Common myeloid progenitor, CD34-positive (primary cell): ENCODE measurements at places on chromosomes 13 and 19.
A peak's percentile ranks its signal among the peaks of the same experiment; 100 is the strongest.

GRCh38 chr13:34816245-34816884, 125.7 kb upstream of the NBEA start:
- DNase-seq: no peak

GRCh38 chr19:42402376-42403116, 12.4 kb upstream of the CNFN start:
- DNase-seq: no peak

- peak; percentile 92 for DNase-seq
Measured at GRCh38 chr13:112066624-112067004, 335 bp upstream of the SOX1 start.

DNA sequence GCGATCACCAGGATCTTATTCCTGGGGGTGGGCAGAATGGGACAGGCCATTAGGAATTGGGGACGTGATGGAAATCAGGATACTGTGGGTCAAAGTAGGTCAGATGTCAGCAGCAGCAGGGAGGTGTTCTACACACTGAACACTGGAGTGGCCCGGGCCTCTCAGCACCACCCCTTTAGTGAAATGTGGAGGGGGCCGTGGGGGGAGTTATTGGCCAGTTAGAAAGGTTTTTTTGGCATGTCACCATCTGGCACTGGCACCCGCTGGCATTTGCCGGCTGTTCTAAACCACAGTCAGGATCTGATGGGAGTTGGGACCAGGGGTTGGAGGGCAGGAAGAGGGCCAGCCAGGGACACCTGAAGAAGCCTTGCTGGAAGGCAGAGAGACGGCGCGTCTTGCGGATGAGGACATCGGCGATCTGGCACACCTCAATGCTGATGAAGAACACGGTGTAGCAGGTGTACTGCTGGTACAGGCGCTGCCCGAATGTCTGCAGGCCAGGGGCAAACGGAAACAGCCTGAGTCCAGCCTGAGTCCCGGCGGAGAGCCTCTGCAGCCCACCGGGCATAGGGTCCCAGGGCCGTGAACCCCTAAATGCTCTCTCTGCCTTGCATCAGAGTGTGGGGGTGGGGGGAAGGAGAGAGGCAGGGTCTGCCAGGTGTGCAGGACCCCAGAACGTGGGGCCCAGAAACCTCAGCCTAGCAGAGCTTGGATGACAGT, 5.8 kb downstream of the TMEM147 start:
- no peak for DNase-seq

- peak; percentile 84 for DNase-seq
Measured at GRCh38 chr19:53792721-53793433, 31.2 kb downstream of the NLRP12 start.

- DNase-seq: no peak
Measured at GRCh38 chr19:30106417-30107095, 164.5 kb downstream of the URI1 start.

DNA sequence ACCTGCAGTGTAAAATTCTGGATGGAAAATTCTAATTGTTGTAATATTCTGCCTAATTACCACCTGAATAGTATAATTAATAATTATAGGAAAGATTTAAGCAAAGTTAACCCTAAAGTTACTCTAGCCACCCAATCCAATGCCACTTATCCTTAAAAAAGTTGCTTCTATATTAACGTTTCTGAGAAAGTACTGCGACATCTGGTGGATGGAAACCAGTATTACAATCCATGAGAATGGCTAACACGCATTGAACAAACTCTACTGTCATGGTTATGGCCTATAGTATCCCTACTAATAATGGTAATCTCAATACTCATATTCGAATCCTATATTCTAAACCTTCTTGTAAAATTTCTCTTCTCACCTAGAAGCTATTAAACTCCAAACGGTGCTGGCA, 1551.8 kb downstream of the SLITRK1 start:
- no peak for DNase-seq

DNA sequence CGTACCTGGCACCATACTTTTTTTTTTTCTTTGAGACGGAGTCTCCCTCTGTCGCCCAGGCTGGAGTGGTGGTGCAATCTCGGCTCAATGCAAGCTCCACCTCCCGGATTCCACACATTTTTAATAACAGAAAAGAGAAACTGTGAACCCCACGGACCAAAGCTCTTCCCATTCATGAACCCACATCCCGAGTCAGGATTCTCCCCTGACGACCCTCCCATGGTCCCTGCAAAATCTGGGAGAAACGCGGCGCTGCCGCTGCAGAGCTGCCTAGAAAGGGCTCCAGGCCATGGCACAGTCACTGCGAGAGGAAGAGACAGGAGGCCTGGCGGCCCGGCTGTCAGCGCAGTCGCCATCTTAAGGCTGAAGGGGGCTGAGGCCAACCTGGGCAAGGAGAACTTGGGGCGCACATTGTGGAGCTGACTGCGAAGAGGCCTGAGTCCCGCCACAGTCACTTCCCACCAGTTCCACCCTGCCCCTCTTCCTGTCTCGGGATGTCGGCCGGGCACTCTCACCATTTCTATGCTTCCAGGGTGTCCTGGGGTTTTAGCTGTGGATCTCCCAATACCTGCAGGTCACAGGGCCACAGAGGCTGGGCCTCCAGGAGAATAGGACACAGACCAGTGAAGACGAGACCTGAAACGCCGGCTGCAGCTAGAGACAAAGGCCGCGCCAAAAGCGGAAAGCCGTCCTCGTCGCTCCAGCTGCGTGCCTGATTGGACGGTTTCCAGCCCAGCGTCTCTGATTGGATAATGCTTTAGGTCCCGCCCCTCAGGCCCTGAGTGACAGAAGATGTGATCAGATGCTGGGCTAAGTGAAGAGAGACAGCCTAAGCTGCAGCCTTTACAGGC, 71.0 kb downstream of the ZNF486 start:
- peak; percentile 88 for DNase-seq

DNA sequence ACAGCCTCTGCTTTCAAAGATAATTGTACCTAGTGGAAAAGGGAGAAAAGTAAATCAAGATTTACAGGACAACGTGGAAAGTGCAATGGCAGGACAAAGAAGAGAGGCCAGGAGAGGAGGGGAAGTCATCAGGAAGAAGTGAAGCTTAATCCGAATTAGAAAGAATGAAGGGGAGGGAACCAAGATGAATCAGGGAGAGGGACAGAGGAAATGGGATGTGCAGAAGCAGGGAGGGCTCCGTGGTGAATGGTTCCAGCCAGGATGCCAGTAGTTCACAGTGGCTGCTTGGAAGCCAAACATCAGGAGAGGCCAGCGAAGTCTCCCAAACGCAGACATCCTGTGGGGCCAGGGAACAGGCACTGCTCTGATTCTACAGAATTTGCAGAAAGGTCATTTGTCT, 144.4 kb downstream of the LIG4 start:
- DNase-seq: no peak

GRCh38 chr13:23372264-23372906, 61.1 kb downstream of the SACS start:
- no peak for DNase-seq

- DNase-seq: no peak
Measured at GRCh38 chr19:28614634-28615545, 598.1 kb downstream of the UQCRFS1 start.

- DNase-seq: no peak
Measured at GRCh38 chr19:56114051-56114777, 6.9 kb downstream of the ZNF787 start.

GRCh38 chr13:77994166-77994565, 75.5 kb upstream of the EDNRB start:
- DNase-seq: no peak
